ENCODE measurements at places on chromosomes 7 and 10.
A peak's percentile ranks its signal among the peaks of the same experiment; 100 is the strongest.

GRCh38 chr10:24916365-24916764, 36.0 kb downstream of the PRTFDC1 start:
- no peak for DNase-seq

DNA sequence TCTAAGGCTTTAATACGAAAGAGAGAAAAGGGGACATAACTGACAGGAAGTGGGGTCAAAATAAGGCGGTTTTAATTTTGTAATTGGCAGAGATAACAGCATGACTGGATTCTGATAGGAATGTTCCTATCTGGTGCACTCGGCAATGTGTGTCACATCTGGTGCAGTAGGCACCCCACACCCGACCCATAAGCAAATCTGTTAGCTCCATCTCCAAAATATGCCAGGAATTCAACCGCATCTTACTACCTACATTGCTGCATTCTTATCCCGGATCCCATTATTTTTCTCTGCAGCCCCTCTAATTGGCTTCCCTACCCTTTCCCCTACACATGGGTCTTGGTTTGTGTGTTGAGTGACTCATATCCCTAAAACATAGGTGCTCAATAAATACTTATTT, 19.1 kb upstream of the GALNT11 start:
- peak; percentile 39 for DNase-seq

DNA sequence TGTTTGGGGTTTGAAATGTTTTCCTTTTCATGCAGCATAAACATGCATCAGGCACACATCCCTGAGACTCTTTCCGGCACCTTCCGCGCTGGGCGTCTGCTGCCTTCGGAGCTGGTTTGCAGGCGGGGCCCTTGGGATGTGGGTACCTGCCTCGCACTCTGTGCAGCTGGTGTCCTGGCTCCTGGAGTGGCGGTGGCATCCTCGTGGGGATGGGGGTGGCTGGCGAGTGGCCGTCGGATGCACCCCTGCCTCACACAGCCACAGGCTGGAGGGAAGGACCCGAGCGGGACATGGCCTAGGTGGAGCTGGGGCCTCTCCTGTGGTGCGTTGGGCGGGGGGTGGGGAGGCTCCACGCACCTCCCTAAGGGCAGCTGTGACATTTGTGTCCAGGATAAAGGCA, 68.5 kb upstream of the ADGRA1 start:
- no peak for DNase-seq

GRCh38 chr10:104608091-104608828, 32.8 kb upstream of the SORCS3 start:
- DNase-seq: no peak

DNA sequence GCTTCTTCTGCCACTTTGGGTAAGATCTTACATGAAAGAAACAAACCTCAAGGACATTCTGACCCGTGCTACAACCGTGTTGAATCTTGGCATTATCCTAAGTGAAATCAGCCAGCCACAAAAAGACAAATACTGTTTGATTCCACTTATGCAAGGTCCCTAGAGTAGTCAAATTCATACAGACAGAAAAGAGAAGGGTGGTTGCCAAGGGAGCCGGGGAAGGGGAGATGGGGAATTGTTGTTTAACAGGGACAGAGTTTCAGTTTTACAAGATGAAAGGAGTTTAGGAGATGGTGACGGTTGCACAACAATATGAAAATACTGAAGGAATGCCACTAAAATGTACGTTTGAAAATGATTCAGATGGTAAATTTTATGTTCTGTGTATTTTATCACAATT, 12.2 kb upstream of the CLEC2L start:
- DNase-seq: no peak

GRCh38 chr10:119131512-119132240, 27.8 kb downstream of the DENND10 start:
- no peak for DNase-seq

- DNase-seq: no peak
Measured at GRCh38 chr7:26378016-26378415, 86.4 kb downstream of the SNX10 start.

DNA sequence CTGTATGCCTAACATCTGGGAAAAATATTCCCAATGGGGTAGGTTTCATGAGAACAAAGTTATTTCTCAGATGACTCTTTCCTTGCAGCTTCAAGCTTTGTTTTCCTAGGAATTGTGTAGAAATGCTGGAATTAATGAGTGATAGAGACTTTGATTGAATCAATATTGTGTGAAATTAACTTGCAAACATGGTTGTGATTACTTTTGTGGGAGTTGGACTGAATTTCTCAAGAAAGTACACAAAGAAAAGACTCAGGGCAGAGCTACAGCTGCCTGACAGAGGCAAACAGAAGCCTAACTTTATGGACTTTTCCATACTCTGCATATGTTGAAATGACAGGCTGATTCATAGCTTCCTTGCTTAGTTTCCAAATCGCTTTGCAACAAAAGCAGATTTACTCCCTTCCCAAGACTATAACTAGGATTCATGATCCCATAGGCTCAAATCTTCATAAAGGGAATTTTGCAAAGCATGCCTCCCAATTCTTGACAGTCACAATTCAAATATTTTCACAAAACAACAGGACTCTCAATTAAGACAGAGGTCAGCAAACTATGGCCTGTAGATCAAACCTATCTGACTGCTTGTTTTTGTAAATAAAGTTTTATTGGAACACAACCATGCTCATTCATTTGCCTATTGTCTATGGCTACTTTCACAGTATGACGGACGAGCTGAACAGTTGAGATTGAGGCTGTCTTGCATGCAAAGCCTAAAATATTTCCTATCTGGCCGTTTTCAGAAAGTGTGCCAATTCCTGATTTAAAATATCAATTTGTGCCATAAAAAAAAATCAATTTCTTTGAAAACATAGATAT, 27.6 kb downstream of the NRP1 start:
- DNase-seq: no peak

GRCh38 chr7:116111475-116111874, 80.9 kb upstream of the TFEC start:
- no peak for DNase-seq

DNA sequence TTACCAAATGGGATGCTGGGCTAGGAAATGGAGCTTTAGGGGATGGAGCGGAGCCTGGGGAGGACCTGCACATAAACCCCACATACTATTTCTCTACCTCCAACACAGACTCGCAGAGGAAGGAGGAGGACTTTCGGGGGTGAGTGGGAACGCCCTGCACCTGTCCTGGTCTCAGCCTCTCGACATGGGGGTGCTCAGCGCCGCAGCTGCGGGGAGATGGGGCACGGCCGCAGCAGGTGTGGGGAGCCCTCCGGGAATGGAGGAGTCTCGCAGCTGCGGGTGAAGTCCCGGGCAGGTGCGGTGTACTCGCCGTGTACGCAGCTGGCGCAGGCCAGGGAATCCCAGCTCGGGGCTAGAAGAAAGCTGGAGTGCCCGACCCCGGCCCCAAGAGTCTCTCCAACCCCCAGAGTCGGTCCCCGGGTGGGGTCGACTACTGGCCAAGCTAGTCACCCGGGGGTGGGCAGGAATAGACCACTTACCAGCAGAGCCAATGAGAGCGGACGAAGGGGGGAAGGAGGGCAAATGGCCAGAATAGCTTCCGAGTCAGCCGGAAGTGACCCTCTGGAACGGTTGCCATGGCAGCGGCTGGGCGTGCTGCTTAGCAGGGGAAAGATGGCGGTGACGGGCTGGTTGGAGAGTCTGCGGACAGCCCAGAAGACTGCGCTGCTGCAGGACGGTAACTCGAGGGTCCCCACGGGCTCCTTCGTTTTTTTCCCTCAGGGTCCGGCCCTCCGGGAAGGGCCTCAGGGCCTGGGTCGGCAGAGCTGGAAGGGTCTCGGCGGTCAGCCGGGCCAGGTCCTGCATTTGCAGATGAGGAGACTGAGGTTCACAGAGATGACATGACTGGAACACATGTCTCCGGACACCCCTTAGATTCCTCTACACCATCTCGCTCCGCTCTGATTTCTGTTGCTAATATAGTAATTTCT, at the start of the genes DPCD and POLL:
TSS of gene DPCD (plus strand) at position 597 of the 929 bp plus-strand sequence. CDS start at position 613, 16 bp downstream.
TSS of gene POLL (minus strand) at position 533 of the 929 bp plus-strand sequence. CDS start 897 bp downstream, outside the sequence.
- DNase-seq: peak; percentile 99

DNA sequence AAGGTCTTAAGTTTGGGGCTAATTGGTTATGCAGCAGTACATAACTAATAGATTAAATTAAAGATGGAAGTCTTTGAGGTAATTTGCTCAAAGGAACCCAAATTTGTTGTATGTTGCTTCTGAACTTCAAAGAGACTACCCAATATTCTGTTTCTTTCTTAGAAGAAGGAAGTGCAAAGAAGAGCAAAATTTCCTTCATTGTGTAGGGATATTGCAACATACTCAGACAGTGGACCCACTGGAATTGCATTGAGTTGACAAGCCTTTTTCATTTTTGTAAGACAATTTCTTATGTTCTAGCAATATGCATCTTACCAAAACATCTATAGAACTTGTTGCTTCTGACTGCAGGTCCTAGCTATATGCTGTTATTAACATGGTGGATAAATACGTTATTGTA, 527.8 kb downstream of the SH2D4B start:
- no peak for DNase-seq

DNA sequence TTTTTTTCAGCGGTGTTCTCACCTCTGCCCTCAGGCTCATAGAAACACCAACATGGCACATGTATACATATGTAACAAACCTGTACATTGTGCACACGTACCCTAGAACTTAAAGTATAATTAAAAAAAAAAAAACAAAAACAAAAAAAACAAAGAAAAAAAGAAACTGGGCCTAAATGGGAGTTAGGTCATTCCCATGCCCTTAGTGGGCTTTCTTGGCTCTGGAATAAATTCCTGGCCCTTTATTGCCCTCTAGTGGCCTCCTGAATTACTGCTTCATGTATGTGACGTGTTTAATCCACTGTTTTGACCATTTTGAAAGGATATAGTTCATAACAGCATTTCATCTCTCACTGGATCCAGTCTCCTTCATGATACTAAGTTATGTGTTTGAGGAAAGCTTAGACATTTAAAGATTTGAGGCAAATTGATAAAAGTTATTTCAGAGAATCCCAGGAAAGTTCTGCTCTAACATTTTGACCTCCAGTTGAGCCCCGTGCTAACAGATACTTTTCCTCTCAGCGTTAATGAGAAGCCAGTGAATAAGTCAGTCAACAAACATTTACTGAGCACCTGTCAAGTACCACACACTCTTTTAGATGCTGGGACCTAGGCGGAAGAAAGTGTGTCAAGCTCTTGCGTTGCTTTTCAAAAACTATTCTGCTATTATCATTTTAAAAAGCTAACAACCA, 54.7 kb upstream of the SYPL1 start:
- DNase-seq: peak; percentile 88

- no peak for DNase-seq
Measured at GRCh38 chr7:39531818-39532217, 34.4 kb upstream of the YAE1 start.

DNA sequence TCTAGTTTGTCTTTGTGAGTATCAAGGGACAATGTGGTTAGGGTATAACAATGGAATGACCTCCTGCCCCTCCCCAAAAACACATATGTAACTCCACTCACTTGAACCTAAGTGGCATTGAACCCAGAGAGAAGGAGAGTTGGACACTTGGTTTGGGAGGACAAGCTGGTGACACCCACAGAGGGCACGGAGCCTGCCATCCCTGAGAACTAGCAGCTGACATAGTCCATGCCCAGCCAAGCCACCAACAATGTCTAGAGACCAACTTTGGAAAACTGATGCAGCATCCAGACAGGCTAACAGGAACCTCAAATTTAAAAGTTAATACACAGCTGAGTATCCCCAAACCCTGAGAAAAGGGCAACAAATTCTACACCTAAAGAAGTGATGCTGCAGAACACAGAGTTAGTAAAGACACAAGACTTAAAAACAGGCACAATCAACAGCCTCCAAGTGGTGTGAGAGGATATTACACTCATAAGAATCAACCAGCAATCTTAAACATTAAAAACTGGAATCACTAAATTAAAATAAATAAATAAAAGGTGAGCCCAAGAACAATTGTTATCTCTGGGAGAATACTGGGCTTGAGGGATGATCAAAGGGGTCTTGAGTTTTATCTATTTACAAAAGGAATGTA, 27.2 kb downstream of the NUDCD3 start:
- DNase-seq: peak; percentile 15

DNA sequence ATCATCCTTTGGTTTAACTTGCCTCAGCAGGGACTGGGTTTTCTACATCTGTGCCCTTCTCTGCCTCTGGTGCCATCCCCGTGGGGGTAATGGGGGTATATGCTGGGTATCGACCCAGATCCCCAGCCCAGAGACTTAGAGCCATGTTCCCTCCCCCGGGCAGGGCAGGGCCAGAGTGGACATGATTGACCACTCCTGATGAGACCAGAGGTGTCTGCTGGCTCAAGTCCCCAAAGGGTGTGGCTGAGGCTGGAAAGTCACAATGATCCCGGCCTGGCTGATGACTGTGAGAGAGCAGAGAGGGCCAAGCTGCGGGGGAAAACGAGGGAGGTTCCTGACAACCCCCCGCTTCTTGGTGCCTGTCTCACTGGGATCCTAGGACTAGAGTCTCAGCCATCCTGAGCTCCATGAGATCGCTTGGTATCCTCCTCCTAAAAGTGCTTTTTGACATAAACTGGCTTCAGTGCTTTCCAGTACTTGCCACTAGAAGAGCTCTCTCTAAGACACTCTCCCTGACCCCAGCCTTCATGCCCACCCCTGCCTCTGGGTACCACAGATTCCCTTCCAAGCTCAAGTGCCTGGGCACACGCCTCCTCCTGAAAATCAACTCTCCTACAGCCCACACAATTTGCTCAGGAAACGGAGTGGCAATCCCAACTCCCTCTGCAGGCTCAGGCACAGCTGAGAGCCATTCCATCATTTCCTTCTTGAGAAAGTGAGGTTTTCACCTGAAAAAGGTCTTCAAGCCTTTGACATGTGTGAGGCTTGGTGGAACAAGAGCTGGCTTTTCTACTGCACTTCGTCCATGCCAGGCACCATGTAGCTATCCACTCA, 33.9 kb downstream of the DRGX start:
- DNase-seq: no peak

DNA sequence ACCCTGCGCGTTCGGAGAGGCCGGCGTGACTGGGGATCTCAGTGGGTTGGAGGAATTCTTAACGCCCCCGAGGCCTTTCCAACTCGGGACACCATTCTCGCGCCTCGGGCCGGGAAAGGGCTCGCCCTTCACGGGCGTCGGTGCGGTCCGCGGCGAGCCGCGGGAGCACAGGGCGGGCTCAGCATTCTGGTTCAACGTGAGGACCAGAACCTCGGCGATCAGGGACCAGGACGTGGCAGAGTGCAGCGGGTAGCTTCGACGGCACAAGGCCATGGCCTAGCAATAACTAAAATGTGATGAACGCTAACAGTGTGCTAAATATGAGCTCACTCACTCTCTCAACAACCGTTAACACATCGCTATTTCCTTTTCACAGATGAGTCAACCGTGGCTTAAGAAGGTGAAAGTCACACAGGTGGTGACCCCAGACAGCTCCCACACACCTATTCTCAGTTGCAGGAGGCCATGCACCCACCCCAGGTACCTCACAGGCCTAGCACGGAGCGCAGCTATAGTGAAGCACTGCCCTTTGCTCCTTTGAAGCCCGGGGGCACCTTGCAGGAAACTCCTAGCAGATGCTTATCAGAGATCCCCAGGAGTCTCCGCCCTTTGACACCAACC, 4.5 kb upstream of the EMX2 start:
- DNase-seq: no peak

- DNase-seq: no peak
Measured at GRCh38 chr7:23538301-23538700, 6.5 kb upstream of the TRA2A start.

DNA sequence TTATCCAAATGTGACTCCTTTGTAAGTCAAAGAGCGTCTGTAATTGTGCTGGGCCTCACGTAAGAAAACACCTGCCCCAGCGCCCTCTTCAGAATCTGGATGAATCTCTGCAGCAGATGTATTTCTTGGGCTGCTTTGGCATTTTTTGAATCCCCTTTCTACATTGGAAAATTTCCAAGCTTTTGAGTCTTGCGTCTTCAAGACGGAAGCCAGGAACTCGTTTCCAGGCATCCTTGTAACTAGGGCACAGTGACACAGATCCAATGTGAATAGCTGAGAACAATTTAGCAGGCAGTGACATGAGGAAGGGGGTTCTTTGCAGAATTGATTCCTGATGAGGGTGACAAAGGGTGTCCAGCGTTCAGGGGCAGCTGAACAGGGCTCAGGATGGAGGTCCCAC, 862.3 kb downstream of the TYW1 start:
- no peak for DNase-seq
